Stimulated activated CD4-positive, alpha-beta T cell treated with anti-CD3 and anti-CD28 coated beads, Interleukin-1b, Interleukin-23, amount 100 ng/mL, for 1 hour (primary cell): ENCODE measurements at places on chromosomes 5 and 9.

- no peak for DNase-seq
These were observed 350.9 kb downstream of the YTHDC2 start for GRCh38 chr5:113864437-113864836.

- DNase-seq: no peak
These were observed 86.7 kb downstream of the AUH start for GRCh38 chr9:91274949-91275492.

- DNase-seq: no peak
These were observed 393.9 kb downstream of the ARHGEF28 start for GRCh38 chr5:74019923-74020322.

DNA sequence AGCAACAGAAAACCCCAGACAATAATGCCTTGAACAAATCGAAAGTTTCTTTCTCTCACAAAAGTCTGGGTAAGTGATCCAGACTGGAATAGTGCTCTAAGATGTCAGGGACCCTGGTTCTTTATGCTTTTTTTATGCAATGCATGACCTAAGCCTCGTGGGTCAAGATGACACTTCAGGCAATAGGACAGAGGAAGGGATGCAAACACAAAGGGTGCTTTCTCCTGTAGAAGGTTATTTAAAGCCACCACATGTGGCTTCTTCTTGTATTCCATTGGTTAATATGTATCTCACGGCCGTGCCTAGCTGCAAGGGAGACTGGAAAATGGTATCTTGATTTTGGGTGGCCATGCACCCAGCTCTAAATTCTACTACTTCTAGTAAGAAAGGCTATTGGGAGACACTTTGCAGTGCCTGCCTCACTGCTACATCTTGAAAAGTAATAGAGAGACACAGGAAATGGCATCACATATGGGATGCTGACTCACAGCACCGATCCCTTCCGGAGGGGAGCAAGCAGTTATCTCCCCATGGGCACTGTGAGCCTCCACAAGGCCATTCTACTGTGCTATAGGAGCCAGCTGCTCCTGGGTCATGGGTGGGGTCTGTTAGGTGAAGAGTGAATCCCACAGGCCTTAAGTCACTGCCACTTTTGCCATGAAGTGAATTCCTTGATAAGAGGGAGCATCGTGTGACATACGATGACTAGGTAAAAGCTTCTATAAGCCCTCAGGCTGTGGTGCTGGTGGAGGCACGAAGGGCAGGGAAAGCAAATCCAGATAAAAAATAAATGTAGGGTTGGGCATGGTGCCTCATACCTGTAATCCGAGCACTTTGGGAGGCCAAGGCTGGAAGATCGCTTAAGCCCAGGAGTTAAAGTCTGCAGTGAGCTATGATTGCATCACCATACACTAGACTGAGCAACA, 32.5 kb upstream of the RAB14 start:
- DNase-seq: no peak

- DNase-seq: no peak
These were observed 83.2 kb downstream of the TNC start for GRCh38 chr9:115034801-115035200.

DNA sequence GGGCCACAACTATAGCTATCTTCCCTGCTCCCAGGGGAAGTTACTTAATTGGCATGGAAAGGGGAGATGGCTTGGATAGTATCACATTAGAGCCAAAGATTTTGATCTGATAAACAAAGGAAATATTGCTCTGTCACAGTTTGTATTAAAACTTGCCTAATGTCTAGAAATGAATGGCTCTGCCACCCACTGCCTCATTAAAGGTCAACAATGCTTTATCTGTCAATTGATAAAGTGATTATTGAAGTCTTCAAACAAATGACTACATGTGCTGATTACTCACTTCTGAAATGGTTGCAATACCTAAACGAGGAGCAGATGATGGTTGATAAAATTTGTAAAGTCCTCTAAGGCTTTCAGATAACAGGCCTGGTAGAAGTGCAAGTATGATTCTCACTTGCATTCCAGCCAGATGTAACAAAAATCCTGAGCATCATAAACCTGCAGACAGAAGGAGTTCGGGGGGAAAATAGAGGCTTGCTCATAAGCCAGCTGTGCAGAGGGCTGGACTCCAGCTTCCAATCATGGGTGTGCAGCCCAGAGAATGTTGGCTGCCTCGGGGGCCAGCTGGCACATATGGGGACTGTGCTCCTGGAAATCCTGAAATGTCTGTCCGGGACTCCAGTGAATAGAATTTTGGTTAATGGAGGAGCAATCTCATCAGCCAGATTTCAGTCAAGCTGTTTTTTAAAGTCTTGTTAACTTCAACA, 200.5 kb upstream of the SLC27A6 start:
- no peak for DNase-seq

DNA sequence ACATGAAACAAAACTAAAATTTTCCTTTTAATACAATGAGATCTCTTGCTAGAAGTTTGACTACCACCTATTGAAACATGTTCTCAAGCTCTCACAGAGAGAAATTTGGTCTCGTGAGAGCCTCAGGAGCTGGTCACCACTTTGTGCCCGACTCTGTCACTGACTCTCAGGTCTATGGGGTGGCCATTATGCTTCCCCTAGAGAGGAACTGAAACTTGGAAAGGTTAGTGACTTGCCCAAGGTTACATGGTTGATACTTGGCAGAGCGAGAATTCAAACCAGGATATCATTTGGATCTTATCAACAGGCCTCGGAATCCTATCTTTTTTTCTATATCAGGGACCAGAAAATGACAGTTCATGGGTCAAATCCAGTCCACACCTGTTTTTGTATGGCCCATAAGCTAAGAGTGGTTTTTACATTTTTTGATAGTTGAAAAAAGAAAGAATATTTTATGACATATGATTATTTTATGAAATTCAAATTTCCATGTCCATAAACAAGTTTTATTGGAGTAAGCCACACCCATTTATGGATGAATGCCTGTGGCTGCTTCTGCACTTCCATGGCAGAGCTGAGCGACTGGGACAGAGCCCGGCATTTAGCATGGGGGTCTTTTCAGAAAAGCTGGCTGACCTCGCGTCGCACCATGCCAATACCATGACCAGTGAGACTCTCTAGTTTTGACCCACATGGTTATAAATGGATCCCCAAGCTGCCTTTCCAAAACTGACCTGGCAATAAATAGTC, 44.8 kb upstream of the EQTN start:
- no peak for DNase-seq

- DNase-seq: no peak
These were observed 171.3 kb downstream of the ST8SIA4 start for GRCh38 chr5:100731768-100732167.

- DNase-seq: no peak
These were observed 545 bp downstream of the PALM2AKAP2 start for GRCh38 chr9:109780453-109781033.

DNA sequence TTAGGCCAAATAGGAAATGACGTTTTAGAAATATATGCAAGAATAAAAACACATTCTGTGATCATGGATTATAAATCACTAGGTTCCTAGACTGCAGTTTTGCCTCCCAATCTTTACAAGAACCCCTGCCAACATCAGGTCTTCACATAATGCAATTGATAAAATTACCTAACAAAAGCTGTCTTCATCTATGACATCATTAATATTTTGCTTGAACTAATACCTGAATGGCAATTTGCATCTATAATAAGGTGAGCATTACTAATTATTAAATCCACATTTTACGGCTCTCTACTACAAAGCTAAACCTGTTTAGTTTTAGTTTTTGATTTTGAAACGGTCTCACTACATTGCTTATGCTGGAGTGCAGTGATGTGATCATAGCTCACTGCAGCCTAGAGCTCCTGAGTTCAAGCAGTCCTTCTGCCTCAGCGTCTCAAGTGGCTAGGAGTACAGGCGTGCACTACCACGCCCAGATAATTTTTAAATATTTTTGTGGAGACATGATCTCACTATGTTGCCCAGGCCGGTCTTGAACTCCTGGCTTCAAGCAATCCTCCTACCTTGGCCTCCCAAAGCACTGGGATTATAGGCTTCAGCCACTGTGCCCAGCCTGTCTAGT, 218.0 kb downstream of the MLLT3 start:
- DNase-seq: no peak

GRCh38 chr9:91690540-91691249, 259.3 kb downstream of the ROR2 start:
- DNase-seq: no peak

- no peak for DNase-seq
These were observed 247.6 kb downstream of the TMEM232 start for GRCh38 chr5:110478895-110479294.

- DNase-seq: no peak
These were observed 1077.7 kb upstream of the SEMA6A start for GRCh38 chr5:117652036-117652957.

DNA sequence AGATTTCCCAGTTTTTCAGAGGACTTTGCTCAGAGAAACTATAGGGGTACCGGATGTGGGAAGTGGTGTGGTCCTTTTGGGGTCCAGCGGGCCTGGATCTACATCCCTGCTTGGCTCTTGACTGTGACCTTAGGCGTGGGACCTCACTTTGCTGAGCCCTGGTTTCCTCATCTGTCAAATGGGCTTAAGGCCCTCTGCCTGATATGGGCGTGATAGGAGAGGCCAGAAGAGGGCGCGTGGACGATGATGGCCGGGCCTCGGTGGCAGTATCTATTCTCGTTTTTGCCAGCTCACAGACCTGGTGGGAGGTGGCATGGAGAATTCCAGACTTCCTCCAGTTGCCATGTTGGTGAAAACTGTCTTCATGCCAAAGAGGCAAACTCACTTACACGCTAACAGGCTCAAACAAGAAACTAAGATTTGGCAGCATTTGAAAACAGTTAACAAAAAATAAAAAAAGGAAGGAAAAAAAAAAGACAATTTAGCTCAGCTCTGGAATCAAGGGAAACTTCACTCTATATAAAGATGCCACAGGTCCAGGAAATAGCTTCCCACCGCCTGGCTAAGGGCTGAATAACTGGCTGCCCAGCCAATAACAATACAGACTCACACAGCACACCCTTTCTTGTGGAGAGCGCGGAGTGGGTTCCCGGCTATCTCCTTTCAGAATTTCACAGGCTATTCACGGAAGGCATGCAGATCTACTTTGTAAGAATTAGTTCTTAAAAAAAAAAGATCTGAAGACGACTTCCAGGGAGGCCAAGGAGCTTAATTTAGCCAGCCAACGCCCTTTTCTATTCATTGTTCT, 1.7 kb downstream of the SH3PXD2B start:
- no peak for DNase-seq

DNA sequence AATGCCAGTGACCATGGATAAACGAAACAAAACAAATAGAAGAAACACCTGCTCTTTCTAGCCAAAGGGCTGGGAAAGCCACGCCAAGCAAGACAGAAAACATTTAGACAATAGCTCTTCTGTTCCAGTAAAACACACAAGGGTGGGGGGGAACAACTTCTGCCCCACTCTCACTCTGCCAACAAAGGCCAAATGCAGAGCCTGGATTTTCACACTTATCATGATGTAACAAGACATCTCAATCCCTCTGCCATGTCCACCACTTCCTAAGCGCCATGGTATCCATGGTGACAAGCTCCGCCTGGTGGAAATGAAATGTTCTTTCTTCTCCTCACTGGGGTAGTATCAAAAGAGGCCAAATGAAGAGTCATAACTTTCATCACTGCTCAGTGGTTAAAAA, 60.6 kb downstream of the DRD1 start:
- no peak for DNase-seq

- DNase-seq: no peak
These were observed 33.8 kb downstream of the RCL1 start for GRCh38 chr9:4826417-4827166.

GRCh38 chr5:177094224-177095087, 7.7 kb downstream of the FGFR4 start:
- DNase-seq: no peak

DNA sequence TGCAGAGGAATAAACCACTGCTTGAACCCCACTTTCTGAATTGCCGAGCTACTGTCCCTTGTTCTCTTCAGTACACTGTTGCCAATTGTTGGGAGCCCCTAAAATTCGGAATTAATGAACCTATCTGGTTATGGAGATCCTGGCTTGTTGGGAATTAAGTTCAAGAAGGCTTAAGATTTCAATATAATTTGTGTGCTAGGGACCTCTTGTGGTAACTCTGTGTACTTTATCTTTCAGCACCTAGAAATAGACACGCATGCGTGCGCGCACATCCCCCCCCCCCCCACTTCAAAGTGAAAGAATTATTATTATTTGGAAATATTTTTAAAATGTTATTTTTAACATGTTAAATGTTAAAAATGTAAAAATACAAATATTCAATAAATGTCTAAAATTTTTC, 53.3 kb upstream of the FAM169A start:
- no peak for DNase-seq

- DNase-seq: peak; percentile 42
These were observed 6.3 kb upstream of the MXD3 start for GRCh38 chr5:177317959-177318377.

GRCh38 chr9:98445576-98445975, 190.1 kb upstream of the TBC1D2 start:
- no peak for DNase-seq

DNA sequence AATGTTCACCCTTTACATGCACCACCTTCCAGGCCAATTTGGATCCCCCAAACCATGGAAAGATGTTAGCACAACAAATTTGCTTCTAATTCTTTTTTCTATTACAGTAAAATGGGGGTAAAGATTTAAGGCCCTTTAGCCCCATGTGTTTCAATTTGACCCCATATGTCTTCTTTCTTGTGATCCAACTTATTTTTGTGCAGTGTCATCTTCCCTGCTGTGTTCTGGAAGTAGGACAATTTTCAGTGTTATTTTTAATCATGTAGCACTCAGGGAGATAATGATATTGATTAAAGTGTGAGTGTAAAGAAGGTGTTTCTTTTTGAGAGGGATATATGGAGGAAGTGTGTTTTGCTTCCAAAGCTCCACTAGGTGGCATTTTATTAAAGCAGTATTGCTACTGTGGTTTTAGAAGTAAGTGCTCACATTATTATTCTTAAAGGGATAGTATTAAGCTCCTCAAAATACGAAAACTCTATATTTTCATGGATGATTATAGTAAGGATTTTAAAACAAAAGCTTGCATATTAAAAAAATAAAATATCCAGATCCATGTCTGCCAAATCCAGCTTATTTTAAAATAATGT, 118.7 kb upstream of the ATP10B start:
- no peak for DNase-seq

DNA sequence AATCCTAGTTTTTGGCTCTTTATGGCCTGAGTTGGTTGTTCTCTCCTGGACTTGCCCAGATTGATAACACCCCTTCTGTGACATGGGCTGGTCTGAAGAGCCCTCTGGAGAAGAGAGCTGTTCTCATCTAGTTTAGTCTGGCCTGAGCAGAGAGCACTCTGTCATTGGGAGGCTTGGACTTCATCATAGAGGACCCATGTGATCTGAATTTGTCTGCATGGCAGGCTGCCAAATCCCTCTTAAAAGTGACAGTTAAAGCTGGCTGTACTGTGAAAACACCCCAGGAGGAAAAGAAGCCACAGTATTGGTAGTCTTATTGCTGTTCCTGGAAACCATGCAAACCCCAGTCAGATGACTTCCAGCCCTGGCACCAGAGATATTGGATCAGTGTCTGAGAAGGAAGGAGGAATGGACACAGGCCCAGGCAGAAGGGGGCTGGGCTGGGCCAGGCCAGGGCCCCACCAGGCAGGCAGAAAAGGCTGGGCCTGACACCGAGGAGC, 3.7 kb upstream of the WDR31 start:
- DNase-seq: no peak
